ENCODE measurements at places on chromosomes 5 and 9.

GRCh38 chr9:105044518-105044917 lies 116.6 kb upstream of the ABCA1 start:
- DNase-seq: no peak

DNA sequence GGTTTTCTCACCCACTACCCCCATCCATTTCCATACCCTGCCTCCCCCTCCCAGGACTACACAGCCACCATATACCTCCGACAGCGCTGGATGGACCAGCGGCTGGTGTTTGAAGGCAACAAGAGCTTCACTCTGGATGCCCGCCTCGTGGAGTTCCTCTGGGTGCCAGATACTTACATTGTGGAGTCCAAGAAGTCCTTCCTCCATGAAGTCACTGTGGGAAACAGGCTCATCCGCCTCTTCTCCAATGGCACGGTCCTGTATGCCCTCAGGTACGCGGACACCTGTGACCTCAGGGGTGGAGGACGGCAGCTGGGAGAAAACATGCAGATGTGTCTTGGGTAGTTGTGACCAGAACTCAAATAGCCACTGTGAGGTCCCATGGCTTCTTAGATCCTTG lies 11.6 kb downstream of the GABRP start:
- DNase-seq: no peak

DNA sequence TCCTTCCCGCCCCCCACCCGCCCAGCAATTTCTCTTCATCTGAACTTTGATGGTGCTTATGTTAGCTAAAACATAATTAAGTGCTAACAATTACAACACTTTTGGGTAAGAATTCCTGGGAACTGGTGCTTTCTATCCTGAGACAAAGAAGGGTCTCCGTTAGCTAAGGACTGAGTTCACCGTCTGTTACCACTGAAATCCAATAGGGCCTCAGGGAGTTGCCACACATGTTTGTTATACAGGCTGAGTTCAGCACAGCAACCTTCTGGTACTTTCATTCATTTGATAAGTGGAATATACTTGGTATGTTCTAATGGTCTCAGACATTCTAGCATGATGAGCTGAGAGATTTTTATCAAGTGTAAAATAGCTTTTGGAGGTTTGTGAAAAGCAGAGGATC lies 437.9 kb downstream of the EFNA5 start:
- DNase-seq: no peak

DNA sequence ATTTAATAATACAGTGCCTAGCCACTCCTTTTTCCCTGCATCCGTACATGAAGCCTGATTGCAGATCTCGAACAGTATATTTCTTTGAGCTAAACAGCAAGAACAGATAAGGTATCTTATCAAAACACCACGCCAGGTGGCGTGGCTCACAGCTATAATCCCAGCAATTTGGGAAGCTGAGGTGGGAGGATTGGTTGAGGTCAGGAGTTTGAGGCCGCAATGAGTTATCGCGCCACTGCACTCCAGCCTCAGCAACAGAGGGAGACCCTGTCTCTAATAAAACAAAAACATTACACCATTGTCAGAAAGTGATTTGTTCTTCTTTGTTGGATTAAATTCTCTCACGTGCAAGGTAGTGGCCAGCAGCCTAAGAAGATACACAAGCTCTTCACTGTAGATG lies 291.2 kb upstream of the DMRT1 start:
- DNase-seq: no peak

DNA sequence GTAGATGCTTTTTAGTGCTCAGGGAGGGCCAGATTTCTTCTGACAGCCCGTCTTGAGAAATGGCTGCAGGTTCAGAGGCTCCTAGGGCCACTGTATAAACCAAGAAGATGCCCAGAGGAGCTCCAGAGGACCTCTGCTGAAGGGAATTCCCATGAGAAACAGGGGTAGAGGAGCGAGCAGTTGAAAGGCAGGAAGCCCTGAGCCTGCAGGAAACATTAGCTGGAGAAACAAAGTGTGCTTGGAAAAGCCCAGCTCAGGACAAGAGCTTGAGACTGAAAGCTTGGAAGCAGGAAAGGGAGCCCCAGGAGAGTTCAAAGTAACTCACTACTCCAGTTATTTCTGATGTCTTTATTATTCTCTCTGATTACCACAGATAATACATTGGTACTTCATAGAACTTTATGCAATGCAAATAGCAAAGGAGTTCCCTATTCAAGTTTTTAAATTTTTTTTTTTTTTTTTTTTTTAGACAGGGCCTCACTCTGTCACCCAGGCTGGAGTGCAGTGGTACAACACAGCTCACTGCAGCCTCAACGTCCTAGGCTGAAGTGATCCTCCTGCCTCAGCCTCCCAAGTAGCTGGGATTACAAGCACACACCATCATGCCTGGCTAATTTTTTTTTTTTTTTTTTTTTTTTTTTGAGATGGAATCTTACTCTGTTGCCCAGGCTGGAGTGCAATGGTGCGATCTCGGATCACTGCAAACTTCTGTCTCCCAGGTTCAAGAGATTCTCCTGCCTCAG lies 16.5 kb downstream of the HBEGF start:
- no peak for DNase-seq

- no peak for DNase-seq
Measured at GRCh38 chr9:93959739-93960154, 4.6 kb upstream of the BARX1 start.

GRCh38 chr9:79699479-79699878 lies 127.7 kb downstream of the TLE4 start:
- DNase-seq: no peak

- DNase-seq: no peak
Measured at GRCh38 chr5:124704594-124705284, 41.7 kb downstream of the ZNF608 start.

GRCh38 chr5:65832603-65833228 lies 93.7 kb upstream of the ERBIN start:
- DNase-seq: no peak

GRCh38 chr5:116575326-116576052 lies 866 bp upstream of the SEMA6A start:
- no peak for DNase-seq

DNA sequence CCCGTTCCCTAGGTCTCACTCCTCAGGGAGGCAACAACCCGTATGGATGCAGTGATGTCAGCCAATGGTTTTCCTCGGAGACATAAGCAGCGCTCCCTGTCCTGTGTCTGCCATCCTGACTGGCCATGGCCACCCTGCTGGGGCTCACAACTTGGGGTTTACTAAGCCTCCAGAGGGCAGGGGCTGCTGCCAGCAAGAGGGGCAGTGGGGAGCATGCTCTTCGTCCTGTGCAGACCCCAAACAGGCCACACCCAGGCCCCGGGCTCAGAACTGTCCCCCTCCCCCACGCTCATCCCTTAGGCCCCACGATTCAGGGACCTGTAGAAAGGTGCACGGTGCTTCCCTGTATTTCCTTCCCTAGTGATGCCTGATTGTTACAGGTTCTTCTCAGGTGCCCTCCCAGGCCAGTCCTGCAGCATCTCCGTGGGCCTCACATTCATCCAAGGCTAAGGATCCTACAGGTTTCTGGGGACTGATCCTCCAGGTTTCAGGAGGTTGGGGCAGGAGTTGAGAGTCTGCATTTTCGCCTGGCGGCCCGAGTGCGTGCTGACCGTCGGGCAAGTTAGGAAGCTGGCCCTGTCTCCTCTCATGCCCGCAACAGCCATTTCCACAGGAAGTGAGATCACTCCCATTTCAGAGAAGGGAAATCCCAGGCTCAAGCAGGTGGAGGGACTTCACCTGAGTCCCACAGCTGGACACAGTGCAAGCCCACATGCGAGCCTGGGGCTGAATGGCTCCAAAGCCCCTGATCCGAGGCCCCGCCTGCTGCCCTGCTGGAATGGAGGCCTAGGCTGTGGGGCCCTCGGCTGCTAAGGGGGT lies 217.6 kb downstream of the ROR2 start:
- no peak for DNase-seq

DNA sequence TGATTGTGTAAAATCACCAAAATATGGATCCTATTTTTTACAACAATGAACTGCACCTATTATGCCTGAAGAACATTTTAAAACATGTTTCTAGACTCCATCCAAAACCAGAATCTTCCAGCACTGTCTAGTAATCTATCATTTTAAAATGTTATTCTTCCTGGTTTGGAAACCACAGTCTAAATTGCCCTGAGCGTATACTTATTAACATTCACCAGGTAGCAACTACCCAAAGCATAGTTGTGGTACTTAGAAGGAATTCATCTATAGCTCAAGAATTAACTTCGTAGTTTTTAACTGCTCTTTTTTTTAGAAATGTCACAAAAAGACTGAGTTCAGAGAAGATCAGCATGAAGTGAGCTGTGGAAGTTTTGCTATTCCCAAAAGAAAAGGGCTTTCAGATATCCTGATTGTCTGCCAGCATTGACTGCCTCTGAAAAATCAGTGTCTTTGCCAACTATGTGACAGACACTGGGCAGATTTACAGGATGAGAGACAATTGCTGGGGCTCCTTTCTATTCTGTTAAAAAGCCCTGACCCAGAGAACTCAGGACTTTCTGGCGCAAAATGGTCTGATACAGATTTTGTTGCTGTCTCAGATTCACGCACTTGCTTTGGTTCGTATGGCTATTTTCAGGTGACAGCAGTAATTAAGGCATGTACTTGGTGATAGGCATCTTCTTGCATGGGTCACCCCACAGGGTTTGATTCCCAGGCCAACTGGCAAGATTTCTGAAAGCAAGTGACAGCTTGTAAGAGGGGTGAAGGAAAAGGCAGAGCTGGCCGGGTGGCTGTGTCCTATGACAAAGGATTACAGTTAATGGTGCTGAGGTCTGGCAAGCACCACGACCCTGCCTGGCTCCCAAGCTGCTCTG lies 152.5 kb upstream of the RAI14 start:
- DNase-seq: no peak

DNA sequence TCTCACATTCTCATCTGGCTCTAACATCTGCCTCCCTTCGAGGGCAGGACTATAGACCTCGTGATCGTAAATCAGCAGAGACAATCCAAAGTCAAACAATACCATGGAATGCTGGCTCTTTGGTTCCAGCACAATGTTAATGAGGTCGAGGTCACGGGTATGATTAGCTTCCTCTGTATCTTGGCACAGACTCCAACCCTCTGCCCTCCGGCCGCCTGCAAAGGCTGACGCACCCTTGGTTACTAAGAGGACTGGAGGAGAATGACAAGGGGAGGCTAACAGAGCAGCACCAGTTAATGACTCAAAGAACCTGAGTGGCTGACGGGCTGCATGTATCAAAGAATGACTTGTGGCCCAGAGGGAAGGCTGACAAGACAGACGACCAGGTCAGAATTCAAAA lies 10.1 kb downstream of the LHFPL2 start:
- DNase-seq: no peak

- no peak for DNase-seq
Measured at GRCh38 chr5:115435065-115435777, 109.4 kb downstream of the FEM1C start.

- no peak for DNase-seq
Measured at GRCh38 chr5:68046445-68046844, 169.1 kb upstream of the PIK3R1 start.

DNA sequence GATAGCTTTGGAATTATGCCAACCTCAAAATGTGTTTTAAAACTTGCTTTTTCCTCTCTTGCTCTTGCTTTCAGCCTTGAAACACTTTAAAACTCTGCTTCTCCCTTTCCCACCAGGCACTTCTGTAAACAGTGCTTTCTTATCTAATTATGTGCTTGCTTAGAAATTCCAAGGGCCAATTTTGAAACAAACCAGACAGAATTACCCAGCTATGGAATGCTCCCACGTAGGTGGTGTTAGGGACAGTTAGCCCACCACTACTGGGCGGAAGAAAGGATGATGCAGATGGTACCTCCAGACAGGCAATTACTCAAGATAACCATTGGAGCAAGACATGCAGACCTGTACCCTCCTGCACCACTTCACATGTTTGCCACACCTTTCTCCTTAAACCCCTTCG lies 523.0 kb upstream of the PTPRD start:
- no peak for DNase-seq

DNA sequence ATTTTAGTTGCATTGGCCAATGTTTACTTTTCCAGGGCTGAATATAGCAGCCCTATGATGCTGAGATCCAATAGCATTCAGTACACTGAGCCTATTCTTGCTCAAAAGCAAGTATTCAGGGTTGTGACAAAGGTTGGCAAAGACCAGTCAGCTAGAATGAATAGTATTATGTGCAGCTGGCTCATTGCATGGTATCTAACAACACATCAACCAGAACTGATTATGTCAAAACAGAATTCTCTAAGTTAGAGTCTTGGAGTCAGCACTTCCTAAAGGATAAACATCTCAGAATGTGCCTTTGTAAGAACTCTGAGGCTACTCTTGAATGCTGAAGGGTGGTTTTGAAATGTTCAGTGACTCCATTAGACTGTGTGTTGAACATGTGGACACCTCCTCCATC lies 774.5 kb upstream of the RGMB start:
- DNase-seq: no peak

GRCh38 chr5:77798456-77798855 lies 22.3 kb upstream of the TBCA start:
- no peak for DNase-seq

DNA sequence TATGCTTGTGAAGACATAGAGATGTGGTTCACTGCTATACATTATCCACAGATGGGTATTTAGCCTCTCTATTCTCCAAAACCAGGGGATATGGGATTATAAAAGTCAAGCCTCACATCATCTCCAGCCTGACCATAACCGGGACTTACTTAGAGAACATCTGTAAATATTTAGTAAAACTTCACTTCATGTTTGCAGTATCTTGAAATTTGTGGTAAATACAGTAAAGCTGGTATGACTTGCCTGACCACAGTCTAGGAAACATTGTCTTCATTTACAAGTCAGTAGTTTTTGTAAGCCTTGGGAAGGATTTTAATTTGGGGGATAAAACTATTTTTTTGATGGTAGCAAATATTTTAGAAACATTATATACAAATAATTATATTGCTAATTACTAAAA lies 64.2 kb downstream of the MAST4 start:
- no peak for DNase-seq

GRCh38 chr5:169956756-169957155 lies 23.5 kb downstream of the INSYN2B start:
- no peak for DNase-seq

DNA sequence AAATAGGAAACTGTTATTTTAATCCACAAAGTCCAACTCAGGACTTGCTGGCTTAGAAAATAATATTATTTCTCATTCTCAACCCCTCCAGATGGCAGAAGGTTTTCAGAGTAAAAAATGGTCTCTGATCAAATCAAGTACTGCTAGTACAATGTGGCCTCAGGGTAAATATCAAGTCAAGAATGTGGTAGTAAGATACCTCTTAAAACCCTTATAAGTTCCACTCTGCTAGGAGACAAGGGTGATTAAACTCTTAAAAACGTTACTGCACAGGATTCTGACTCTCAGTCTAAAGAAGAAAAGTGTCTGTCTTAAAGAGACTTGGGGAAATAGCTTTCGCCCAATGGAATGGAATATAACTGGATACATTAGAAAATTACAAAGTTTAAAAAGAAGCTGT lies 120.8 kb upstream of the PDE4D start:
- no peak for DNase-seq

DNA sequence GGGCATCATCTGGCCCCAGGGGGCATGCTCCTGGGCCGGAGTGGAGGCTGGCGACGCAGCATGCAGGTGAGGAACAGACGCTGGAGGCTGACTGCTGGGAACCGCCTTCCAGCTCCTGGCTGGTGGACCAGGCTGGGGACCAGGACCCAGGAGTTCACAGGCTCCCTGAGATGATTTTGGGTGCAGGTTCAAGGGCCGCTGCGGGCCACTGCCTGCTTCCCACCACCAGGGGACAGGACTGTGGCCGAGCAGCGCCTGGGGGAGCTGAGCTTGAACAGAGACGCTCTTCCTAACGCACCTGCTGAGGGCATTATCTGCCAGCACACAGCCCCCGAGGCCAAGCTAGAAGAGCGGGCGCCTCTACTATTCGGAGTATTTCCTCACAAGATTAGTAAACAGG lies 132.1 kb upstream of the RAPGEF1 start:
- DNase-seq: no peak

GRCh38 chr5:35483191-35483590 lies 134.5 kb upstream of the SPEF2 start:
- DNase-seq: no peak
